ENCODE measurements at places on chromosomes 12 and 14.
A peak's percentile ranks its signal among the peaks of the same experiment; 100 is the strongest.

- DNase-seq = no peak
These were observed 53.2 kb downstream of the GALNT16 start for GRCh38 chr14:69313176-69313575.

DNA sequence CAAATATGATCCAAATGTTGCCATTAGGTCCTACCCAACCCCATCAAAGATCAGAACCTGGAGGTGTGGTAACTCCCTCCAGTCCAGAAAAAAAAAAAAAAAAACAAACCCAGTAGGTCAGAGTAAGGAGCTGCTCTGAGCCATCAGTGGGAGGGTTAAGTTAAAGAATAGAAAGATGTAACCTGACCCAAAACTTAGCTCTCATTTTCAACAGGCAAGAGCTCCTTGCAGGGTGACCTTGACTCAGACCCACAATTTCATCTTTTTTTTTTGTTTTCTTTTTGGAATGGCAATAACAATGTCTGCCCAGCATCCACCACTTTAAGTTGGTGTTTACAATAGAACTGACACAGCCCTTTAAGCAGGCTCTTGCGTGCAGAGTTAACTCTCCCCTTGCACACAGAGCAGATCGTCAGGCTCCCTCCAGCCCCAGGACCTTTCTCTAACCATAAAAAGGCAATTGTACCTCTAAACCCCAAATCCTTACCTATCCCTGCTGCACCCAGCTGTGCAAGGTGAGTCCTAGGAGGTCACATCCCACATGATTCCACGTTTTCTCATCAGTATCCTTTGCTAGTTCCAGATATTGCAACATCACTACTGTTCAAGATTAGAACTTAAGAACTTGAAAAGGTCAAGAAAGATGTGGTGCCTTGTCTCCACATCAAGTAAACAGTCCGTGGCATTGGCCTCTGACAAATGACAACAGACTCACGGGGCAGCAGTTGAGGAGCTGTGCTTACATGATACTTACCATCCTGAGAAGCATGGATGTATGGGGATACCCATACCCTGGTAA, 178.6 kb upstream of the EEA1 start:
- no peak for DNase-seq

DNA sequence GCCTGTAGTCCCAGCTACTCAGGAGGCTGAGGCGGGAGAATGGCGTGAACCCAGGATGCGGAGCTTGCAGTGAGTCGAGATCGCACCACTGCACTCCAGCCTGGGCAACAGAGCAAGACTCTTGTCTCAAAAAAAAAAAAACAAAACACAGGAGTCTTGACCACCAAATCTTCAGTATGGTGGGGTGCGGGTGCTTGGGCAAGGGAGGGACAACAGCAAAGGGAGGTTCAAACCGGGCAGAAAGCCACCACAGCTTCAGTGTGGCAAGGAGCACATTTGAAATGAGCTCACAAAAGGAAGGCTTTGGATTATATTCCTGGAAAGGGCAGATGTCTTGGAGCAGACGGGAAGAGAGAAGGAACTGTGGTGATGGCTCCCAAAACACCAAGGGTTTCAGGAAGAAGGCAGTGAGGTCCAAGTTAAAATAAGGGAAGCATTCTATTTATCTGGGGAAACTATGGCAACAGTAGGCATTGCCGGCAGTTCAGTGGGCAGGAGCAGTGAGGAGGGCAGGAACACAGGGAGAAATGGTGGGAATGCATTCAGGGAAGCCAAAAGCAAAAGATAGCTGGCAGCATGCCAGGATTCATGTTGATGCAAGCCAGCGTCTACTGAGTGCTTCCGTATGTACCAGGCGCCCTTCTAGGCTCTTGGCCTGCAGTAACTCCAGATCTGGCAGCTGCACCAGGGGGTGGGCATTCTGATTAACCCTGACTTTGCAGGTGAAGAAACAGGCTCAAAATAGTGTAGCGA, 51.0 kb upstream of the SRSF5 start:
- no peak for DNase-seq

- no peak for DNase-seq
These were observed 25.3 kb downstream of the NUAK1 start for GRCh38 chr12:106113446-106113823.

- DNase-seq = no peak
These were observed 962.6 kb downstream of the LRFN5 start for GRCh38 chr14:42569227-42569626.

DNA sequence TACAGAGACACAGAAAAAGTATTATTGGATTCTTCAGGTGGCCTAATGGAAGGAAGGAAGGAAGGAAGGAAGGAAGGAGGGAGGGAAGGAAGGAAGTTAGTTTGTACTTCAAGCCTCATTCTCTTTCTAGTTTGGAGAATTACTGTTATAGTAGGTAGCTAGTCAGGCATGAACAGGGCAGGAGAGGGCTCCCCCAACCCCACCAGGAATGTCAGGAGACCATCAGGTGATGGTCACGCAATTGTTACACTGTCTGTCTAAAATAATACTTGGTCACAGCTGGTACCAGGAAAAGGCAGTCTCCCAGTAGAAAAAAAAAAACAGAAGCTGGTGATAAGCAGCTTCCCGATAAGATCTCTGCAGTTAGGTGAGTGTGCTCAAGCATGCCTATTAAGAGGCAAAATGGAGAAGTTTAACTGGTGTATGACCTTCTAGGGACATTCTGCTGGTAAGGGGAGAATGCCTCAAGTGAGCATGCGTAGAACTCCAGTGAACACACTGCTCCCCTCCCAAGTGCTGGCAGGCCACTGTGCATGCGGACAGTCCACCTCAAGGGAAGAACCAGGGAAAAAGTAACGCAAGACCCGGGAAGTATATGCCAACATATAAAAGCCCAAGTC, 358.4 kb upstream of the SOX5 start:
- DNase-seq = no peak

DNA sequence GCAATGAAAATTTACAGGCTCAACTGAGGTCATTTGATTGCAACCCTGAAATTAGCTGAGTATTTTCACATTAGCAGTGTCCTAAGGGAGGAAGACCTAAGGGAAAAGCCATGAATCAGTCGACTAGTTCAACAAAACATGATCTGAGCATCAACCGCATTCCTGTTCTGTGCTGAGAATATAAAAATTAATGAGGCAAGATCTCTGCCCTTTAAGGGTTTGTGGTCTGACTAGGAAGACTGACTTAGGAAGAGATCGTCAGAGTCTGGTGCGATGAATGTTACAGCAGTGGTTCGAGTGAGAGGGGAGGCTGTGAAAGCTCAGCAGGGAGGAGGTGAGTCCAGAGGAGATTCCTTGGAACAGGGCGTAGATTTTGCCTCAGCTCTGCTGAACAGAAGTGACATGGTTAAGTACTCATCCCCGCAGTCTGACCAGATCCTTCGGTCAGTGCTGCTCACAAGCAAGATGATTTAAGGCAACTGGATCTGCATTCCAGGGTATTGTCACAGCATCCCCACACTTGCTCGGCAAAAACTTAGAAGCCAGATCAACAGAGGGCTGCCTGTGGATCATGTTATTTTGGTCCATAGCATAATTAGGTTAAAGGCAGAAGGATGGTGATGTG, 49.6 kb downstream of the BMAL2 start:
- DNase-seq = no peak

DNA sequence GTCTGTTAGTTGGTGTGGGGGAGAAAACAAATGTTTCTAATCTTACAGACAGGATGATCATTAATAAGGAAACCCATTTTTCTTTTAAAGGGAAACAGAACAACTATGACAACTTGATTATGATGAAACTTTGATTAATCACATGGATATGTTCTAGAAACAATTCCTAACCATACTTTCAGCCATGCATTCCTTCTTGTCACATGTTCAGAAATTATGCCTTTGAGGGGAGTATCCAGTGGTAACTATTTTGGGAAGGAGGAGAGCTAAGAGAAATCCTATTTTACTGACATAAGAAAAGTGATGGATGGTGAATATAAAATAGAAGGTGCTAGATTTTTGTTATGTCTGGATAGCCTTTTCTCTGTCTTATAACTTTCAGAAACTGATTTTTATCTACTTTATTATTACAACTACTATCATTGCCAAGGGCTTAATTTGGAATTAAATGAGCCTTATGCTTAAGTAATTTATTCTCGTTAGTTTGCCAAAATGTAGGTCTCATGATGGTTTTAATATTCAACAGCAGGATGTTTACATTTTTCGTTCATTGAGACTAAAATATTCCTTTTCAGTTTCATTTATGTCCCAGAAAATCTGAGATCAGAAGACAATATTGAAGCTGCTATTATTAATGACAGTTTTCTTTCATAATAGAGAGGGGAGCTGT, 200.1 kb downstream of the TMTC2 start:
- no peak for DNase-seq

GRCh38 chr14:35215110-35215813, 76.9 kb upstream of the PSMA6 start:
- DNase-seq = no peak

GRCh38 chr14:49982082-49982481, 89.2 kb downstream of the ARF6 start:
- DNase-seq = no peak

DNA sequence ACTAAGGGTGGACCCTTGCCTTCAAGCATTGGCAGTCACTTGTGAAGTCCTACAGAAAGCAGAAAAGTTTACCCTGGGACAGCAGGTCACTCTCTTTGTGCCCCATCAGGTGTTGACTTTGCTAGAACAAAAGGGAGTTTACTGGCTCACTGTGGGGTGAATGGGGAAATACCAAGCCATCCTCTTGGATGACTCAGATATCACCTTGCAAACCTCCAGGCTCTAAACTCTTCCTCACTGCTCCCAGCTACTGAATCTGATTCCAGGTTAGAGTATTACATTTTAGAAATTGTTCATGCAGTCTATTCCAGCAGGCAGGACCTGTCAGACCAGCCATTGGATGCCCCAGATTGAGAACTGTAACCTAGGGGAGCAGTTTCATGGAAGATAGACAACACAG, 7.3 kb upstream of the EDDM3B start:
- no peak for DNase-seq

DNA sequence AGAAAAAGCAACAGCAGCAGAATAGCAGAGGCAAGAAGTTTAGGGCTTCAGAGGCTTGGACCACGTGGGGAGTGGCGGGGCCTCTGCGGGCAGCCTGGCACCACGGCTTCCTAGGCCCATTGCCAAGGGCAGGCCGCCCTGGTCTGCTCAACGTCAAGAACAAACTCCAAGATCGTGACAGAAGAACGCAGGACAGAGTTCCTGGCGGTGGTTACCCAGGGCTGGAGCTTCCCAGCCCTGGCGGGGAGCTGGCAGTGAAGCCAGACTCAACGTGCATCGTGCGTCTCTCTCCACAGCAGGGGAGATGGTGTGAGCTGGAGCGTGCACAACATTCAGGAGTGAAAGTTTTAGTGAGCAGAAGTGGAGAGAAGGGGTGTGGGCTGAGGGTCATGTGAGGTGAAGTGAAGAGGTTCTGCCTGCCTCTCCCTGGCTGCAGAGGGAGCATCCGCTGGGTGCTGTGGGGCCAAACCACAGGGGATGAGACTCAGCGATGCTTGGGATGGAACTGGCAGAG, 13.9 kb upstream of the CACNA2D4 start:
- peak; percentile 62 for DNase-seq

DNA sequence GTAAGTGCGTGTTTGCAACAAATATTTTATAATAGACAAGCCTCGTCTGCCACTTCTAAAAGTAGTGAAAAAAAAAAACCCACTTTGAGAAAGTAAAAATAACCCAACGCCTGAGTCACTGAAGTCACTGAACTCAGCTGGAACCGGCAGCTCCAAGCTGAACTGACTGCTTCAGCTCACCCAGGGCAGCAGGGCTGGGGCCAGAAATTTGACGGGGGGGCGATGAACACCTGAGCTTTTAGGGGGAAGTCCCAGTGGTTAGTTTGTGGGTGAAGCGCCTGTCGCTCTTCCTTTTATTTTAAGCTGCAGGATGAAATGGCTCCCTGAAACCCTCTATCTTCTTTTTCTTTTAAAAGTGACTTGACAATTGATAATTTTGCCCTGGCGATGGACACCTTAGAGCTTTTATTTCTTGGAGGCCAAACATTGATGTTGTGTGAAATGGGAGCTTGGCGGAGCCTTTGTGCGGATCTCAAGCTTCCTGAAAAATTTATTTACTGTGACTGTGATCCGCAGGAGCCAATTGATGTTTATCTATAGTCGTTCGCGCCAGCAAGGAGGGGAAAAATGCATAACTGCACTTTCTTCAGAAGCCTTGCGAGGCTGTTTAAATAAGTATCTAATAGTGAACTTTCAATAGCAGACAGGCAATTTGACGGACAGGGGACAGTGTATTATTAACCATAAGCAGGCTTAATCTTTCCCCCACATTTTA, 173.2 kb upstream of the MYL2 start:
- peak; percentile 70 for DNase-seq

- no peak for DNase-seq
These were observed 60.4 kb upstream of the SINHCAF start for GRCh38 chr12:31386364-31386777.

GRCh38 chr12:12081836-12082497, 11.2 kb downstream of the BCL2L14 start:
- peak; percentile 38 for DNase-seq

DNA sequence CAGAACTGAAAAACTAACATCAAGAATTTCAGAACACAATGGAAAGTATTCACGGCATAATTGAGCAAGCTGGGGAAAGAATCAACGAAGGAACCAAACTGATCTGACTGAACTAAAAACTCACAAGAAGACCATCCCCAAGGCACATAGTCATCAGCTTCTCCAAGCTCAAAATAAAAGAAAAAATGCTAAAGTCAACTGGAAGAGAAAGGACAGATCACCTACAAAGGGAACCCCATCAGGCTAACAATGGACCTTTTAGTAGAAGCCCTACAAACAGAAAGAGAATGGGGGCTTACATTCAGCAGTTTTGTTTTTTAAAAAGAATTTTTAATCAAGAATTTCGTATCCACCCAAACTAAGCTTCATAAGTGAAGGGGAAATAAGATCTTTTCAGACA, 11.7 kb downstream of the TAS2R50 start:
- DNase-seq = no peak

- no peak for DNase-seq
These were observed 8.6 kb downstream of the GALNT9 start for GRCh38 chr12:132320767-132321211.

- no peak for DNase-seq
These were observed 118.2 kb downstream of the SCARB1 start for GRCh38 chr12:124745465-124745890.

GRCh38 chr12:1531153-1531653, 63.2 kb downstream of the FBXL14 start:
- peak; percentile 43 for DNase-seq

DNA sequence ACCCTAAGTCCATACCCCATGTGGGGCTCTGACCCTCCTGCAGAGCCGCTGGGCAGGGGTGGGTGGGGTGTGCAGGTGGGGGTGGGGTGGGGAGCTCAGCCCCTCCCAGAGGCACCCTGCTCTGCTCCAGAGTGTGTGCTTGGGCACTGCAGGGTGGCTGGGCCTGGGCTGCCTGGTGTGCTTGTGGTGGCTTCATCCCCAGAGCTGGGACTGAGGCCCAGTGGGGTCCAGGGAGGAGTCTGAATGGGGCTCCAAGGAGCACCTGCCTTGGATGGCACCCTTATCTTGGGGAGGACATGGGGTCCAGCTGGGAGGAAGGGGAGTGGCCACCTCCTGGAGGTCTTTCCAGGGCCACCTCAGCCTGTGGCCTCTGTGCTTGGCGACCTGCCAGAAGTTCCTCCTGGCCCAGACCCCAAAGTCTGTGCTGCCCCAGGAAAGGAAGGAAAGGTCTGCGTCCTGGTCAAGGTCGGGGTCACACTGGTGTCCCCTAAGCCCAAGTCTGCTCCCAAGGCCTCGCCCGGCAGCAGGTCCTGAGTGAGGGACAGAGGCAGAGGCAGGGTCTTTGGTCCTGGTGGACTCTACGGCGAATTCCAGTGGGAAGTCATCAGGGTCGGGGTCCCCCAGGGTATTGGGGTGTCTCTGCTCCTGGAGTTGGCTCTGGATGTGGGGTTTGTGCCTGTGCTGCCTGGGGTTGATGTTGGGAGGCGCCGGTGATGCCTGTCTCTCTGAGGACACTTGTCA, 373.4 kb downstream of the TMEM121 start:
- DNase-seq = no peak

GRCh38 chr14:67413806-67414769, 2.1 kb upstream of the PLEK2 start:
- DNase-seq = no peak

Data from RPMI8226 (cell line).